ENCODE measurements at places on chromosomes 7 and 10.

DNA sequence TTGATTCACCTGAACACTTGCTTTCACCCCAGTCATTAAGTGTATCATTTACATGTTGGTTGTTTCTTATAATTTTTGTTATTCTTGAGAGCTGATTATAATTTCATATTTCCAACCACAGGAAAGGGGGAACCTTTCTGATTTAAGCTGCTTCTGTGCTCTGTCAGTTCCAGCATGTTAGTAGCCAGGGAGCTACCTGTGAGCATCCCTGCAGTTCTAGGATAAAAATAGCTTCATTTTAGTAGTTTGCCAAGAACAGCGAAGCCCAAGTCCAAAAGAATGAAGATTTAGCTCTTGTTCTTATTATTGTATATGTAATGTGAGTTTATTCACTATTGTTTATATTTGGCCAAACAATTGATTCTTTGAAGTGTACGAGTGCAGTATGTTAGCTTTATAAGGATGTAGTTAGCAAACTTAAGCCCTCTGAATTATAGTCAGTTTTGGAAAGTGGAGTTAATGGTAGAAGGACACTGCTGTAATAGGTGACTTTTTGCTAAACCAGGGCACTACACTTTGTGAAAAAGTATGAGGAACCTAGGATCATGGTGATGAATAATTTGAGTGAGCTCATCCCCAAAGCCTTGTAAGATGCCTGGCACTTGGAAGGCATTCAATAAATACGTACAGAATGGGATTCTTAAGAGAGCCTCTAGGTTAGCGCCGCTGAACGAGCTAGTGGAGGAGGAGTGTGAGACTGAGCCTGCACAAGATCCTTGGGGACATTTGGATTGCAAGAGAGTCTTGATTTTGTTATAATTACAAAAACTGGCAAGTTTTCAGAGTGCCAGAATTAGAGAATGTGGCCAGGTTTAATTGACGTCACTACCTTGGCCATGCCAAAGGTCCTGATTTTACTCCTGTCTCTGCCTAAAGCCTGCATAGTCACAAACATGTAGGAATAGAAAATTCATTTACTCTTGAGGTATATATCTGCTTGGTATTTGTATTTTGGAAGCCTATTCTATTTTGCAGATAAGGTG lies 29.8 kb downstream of the DNAH11 start:
- DNase-seq = no peak

DNA sequence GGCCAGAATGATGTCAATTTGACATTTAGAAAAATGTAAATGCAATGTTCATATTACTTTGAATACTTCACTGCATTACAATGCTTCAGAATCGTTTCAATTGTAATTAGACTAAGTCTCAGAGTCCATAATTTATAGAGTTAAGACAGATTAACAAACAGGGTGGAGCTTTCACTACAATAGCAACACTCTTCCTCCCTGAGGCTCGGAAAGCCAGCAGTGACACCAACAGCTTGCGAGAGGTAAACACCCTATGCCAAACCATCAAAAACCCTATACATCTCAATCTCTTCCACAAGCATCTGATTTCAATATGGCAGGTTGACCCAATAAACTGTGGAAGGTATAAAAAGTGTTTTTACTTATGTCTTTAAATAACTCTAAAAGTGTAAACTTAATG lies 72.2 kb downstream of the DOCK4 start:
- DNase-seq = no peak

- DNase-seq = peak; percentile 3
These were observed 29.5 kb downstream of the CHCHD3 start for GRCh38 chr7:133052401-133052756.

DNA sequence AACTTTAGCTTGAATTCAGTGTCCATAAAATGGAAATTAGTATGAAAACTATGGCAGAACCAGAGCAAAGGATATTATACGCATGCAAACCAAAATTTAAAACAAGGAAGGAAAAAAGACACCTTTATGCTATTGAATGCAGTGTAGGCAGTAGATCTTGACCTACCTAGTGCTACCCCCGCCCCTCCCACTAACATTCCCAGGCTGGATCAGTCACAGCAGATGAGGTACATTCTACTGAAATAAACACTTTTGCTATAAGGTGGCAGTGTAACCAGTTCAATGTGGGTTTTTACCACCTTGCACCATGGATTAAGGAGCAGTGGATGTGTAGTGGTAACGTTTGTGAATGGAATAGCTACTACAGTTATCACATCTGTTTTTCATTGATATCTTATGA lies 27.9 kb downstream of the SRI start:
- DNase-seq = no peak

GRCh38 chr10:42744134-42744701 lies 38.4 kb upstream of the BMS1 start:
- no peak for DNase-seq

DNA sequence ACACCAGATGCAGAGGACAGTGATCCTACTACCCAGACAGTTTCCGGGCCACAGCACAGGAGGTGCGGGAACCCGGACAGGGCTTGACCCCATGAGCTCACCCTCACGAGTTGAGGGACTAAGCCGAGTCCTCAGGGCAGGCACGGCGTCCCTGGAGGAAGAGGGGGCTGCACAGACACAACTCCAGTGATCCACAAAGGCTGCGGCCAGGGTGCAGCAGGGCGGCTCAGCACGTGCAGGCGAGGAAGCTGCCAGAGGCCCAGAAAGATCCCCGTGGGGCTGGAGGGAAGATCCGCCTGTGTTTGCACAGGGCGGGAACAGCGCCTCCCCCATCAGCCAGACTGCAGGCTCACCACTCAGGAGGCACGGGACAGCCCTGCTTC lies 45.9 kb upstream of the TMEM72 start:
- DNase-seq = no peak

- peak; percentile 75 for DNase-seq
These were observed 35.3 kb downstream of the INPP5F start for GRCh38 chr10:119761106-119761505.

GRCh38 chr7:106134241-106134640 lies 22.1 kb upstream of the SYPL1 start:
- no peak for DNase-seq

- no peak for DNase-seq
These were observed 25.1 kb downstream of the ZMIZ1 start for GRCh38 chr10:79093658-79094411.

- DNase-seq = peak; percentile 44
These were observed 102.0 kb upstream of the INSYN2A start for GRCh38 chr10:127298381-127298780.
